Stimulated activated CD8-positive, alpha-beta memory T cell treated with anti-CD3 and anti-CD28 coated beads, Interleukin-4, amount 100 ng/mL, for 4 hours (primary cell): ENCODE measurements at places on chromosomes 11 and 22.

DNA sequence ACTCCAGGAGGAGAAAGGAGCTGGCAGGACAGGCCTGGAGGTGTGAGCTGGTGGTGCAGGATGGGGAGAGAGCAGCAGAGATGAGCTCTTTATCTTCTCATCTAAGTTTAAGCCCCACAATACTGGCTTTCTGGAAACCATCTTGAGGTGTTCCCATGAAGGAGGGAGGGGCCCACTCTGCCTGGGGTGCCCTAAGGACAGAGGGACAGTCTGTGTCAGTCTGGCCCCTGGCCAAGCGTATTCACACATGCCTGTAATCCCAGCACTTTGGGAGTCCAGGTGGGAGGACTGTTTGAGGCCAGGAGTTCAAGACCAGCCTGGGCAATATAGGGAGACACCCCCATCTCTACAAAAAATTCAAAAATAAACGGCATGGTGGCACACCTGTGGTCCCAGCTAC is 8.9 kb downstream of the SERHL2 start:
- DNase-seq = no peak

DNA sequence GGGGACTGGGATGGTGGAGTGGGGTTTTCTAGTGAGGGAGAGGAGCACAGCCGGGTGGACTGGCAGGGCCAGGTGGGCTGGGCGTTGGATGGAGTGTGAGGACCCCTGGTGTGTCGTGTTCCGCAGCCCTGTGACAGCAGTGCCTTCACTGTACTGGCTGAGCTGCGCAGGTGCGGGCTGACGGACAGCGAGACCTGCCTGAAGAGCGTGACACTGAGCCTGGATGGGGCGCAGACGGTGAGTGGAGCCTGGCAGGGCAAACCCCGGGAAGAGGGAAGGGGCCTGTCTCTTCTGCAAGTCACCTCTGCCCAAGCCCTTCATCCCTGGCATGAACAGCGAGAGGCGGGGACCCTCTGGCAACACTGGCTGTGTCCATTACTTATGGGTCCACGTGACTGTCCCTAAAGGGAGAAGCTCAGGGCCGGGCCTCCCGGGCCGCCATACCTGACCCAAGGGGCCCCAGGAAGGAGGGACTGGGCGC is 10.0 kb downstream of the MUC5AC start:
- no peak for DNase-seq

- DNase-seq = no peak
Observed at GRCh38 chr11:65773784-65774411, 6.9 kb downstream of the AP5B1 start.

DNA sequence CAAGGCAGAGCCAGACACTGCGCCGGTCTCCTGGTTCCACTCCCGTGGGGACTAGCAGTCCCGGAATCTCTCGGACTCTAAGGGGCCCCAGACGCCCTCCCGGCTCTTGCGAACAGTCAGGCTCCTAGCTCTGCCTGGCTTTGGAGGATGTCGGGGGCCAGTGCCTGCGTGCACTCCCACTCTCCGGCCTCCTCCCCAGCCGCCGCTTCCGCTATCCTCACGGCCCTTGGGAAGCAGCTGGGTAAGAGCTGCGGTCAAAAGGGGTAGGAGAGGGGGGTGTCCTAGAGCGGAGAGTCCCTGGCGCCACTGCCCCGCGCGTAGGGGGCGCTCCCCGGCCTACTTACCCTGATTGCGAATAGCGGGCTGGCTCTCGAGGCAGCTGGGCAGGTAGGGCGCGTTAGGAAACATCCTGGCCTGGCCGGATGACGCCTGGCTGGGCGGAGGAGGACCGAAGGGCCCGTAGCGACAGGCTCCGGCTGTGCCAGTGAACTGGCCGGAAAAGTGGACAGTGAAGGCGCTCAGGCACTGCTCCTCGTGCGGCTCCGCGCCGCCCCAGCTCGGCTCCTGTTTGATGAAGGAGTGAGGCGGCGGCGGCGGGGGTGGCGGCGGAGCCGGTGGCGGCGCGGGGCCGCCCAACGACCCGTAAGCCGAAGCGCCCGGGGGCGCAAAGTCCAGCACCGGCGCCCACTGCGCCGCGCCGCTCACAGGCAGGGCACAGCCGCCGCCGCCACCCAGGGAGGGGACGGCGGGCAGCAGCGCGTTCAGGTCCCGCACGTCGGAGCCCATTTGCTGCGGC is 785 bp downstream of the WT1 start:
- no peak for DNase-seq

DNA sequence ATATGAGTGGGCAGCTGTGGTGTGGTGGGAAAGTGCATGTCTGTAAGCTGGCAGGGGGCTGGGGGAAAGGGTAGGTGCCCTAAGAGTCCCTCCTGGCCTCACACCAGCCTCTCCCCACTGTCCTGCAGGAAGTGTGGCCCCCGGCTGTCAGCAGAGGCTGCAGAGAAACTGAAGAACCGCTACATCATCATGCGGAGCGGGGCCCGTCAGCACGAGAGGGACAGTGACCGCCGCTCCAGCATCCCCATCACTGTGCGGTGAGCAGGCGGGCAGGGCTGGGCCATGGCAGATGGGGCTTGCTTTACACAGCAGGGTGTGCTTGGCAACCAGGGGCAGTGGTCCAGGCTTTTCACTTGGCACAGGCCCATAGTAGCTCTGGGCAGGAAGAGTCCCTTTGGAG is 19.8 kb downstream of the MCM5 start:
- DNase-seq = no peak

DNA sequence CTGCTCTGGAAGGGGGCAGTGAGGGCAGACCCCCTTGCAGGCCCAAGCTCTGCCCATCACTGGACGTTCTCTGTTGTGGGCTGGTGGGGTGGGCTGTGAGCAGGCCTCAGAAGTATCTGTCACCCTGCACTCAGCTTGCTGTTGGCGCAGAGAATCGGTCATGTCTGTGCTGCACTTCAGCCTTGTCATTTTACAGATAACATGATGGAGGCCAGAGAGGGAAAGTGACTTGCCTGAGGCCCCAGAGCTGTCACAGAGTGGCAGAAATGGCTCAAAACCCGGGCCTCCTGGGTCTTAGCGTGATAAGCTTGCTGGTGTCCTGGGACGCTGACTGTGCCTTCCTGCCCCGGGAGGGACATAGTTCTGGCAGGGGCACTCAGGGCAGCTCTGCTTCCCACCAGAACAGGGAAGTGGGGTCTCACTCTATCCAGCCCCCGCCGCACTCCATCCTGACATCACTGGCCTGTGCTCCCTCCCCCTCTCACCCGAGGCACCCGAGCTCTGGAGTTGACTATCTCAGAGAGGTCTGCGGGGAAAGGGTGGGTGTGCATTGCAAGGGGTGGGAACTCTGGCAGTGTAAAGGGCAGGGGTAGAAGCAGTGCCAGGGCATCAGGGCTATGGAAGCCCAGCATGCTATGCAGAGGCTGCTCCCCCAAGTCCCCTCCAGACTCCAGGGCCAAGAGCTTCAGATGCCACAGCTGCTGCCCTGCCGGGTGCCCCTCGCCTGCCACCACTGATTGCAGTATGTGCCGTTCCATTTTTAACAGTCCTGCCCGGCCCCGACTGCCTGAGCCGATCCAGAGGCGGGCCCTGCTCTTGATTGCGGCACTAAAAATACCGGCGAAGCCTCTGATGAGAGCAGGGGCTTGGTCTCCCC is 50.4 kb upstream of the NECTIN1 start:
- DNase-seq = no peak

DNA sequence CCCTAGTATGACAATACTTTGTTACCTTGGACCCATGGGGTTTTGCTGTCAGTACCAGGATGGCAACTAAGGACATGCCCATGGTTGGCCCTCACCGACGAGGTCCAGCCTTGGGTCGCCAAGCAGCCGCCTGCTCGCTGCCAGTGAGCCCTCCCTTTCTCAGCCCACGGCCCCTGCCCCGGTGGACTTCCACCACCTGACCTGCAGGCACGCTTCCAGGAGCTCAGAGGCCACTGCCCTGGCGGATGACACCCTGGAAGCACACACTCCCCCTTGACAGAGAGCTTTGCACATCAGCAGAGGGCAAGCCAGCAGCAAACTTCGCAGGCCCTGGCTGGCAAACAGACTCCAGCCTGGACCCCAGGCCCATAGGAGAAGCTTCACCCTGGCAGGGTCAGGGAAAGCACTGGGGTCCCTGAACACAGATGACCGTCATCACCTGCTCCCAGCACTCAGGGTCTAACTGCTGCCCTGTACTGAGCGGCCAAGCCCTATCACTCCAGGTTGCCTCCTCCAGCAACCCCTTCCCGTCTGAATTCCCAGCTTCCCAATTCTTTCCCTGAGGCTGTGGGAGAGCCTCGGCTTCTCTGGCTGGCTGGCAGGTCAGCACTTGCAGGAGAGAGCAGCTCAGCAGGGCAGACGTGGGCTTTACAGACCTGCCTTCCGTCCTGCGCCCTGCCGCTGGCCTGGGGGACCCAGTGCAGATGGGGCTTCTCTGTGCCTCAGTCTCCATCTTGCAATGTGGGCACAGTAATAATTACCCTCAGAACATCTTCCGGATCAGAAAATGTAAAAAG is 2.7 kb upstream of the PPARA start:
- DNase-seq = no peak

GRCh38 chr11:93747122-93747521 is 5.7 kb downstream of the C11orf54 start:
- no peak for DNase-seq

GRCh38 chr22:31947296-31947695 is 3.0 kb downstream of the YWHAH start:
- DNase-seq = no peak

DNA sequence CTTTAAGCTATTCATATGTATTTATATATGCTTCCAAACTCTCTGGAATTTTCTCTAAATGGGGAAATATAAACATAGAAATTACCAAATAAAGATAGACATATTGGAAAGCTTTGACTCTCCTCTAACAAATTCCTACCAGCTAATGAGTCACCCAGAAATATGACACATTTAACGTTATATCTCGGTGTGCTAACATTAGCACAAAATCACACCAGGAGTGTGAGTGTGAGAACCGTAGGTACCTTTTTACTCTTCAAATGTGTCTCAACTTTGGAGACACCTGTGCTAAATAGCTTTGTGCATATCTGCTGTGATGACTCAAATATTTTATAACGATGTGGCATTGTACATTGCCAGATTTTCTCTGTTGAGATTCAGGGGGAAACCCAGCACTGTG is 714.4 kb downstream of the METTL15 start:
- no peak for DNase-seq

DNA sequence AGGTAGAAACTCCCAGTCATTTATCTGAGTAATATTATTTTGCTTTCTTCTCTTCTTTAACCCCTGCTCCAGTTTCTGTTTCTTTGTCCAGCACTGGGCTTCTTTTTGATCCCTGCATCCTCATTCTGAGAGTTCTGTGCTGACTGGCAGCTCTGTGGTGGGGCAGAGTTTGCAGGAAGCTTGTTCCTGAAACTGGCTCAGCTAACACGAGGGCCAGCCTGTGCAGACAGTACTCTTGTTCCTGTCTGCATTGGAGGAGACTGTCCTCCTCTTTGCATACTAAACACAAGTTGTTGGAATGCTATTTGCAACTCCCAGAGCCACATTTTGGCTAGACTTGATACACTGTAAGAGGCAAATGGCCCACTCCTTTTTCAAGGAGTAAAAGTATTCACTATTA is 93.1 kb upstream of the HORMAD2 start:
- no peak for DNase-seq
